Fibroblast of lung (primary cell): ENCODE measurements at places on chromosomes 12 and 14. TPM values are rescaled to one million over a fixed set of nuclear protein-coding genes. Genes with fewer than 3 reads are reported as not detected.
A peak's percentile ranks its signal among the peaks of the same experiment; 100 is the strongest.

TMEM132D gene
- total RNA-seq = not detected in 2 replicates

DIO2 gene
- total RNA-seq = 0.77 and 3.3 TPM in 2 replicates

KLRK1 gene
- total RNA-seq = not detected in 2 replicates

DNA sequence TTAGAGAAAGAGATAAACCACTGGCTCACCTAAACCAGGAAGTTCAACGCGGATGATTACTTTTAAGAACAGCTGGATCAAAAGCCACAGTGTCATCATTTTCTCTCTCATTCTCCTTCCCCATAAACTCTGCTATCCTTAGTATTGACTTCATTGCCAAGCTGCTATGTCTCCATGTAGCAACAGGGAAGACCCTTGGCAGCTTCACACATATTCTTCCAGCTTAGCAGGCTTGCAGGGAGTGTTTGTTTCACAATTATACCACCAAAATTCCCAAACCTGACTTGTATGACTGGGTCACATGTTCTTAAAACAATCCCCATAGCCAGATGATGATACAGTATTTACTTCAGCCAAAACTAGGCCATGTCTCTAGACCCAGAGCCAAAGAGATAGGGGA, 235.5 kb downstream of the PAWR start:
- DNase-seq = no peak

DNA sequence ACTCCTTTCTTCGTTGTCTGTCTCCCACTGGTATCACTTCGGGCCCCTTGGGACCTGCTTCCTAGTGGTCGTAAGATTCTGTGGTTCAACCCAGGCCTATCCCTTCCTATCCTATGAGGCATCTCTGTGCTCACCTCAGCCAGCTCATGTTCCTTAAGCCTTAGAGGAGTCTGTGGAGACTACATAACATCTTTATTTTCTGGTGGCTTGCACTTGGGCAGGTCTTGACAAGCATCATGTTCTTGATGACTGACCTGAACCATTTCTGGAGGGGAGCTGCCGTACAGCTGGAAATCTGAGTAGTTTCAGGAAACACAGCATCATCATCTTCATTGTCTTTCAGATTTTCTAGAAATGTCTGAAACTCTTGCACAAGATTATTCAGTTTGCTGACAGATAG, 69.3 kb downstream of the PPFIBP1 start:
- no peak for DNase-seq

DNA sequence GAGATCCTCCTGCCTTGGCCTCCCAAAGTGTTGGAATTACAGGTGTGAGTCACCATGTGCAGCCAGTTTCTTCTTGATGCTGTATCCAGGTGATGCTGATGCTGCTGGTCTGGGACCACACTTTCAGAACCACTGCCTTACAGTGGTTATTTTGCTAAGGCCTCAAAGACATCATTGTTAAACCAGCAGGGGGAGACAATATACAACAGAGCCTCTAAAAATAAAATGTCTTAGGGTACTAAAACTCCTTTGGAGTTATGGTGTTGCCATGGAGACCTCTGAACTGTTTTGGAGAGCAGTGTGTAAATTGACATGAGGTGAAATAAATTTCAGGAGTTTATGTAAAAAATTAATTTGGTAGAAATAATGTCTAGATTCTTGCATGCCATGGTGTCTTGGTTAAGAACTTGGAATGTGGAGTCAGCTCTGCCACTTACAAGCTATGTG, 1.1 kb upstream of the ARG2 start:
- peak; percentile 71 for DNase-seq

DNA sequence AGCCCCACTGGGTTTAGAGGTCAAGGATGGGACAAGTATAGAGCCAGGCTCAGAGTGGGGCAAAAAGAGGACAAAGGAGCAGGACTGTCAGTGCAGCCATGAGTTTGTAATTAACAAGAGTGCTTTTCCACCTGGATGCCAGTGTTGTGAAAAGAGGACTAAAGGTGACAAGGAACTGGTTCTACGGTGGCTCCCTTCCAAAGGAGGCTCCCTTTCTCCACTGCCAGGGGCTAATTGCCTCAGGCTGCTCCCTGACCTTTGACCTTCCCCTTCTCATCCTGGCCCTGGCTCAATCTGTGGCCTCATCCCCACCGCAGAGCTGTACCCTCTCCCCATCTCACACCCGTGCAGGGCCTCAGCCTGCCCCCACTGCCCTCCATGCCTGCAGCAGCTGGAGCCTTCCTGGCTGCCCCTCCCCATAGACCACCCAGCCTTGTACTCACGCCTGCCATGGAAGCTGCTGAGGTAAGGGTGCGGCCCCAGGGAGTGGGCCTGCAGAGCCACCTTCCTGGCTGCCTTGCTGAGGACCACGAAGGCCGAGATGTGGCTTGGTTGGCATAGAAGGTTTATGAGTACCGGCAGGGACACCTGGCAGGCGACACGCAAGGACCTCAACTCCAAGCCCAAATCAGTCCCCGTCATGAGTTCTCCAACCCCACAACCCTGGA, 24.8 kb upstream of the FKBP4 start:
- no peak for DNase-seq

DNA sequence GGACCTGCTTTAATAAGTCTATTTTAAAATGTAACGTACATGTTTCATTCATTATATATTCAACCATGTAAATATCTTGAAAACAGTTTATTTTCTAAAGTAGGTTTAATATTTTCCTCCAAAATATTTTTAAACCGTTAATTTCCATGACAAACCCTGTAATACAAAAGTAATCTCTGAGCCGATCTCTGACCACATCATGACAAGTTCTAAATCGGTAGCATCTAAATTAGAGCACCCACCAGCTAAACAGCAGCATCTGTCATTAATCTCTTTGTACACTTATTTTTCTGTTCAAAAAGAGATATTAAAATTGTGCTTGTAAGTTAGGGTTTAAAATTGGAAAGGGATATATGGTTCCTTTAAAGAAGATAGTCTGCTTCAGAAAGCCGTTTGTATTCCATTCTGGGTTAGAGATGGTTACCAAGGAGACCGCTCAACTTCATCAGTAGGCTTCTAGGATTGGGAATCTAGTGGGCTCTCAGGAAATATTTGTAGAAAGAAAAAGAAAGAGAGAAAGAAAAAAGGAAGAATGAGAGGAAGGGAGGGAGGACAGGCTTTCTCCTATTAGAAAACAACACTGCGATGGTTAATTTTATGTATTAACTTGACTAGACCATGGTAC, 232.5 kb upstream of the FOXN3 start:
- DNase-seq = no peak

DNA sequence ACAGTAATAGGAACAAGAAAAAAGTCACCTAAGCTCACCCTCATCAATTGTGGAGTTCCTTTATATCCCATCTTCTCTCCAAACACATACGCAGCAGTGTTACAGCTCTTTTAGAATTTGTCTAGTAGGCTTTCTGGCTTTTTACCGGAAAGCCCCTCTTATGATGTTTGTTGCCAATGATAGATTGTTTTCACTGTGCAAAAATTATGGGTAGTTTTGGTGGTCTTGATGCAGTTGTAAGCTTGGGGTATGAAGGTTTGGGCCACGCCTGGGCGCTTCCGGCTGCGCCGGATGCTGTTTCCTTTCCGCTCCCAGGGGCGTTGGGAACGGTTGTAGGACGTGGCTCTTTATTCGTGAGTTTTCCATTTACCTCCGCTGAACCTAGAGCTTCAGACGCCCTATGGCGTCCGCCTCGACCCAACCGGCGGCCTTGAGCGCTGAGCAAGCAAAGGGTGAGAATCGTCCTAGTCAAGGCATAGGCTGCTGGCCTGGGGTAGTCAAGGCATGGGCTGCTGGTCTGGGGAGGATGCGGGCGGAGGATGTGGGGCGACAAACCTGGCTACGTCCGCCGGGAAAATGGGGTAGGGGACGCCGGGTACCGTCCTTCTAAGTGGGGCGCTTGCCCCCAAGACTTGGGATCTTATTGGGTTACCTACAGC, at the start of the genes C12orf57 and RNU7-1:
Gene C12orf57, plus strand, starts transcription at position 301 of the 659 bp plus-strand sequence. Its CDS starts 100 bp downstream, at position 401.
Gene RNU7-1, plus strand, starts transcription at position 95 of the 659 bp plus-strand sequence.
- DNase-seq = no peak

VRTN gene
- not detected in 2 replicates for total RNA-seq

DNA sequence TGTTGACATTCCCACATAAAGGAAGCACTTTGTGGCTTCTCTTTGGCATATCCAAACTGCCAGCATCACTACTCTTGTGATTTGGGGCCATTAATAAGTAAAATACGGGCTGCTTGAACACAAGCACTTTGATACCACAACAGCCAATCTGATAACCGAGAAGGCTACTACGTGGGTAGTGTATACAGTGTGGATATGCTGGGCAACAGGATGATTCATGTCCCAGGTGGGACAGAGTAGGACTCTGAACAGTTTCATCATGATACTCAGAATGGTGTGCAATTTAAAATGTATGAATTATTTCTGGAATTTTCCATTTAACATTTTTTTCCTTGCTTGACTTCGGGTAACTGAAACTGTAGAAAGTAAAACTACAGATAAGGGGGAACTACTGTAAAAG, 225.0 kb upstream of the DDHD1 start:
- no peak for DNase-seq

C3AR1 gene
- total RNA-seq = 0.17 TPM in 1 of 2 replicates, not detected in the other
